ENCODE measurements at places on chromosomes 4 and X. TPM values are rescaled to one million over a fixed set of nuclear protein-coding genes. Genes with fewer than 3 reads are reported as not detected.

The TKTL2 gene
- total RNA-seq = not detected

The ATP5ME gene
- 307 TPM for total RNA-seq

The MID1IP1 gene
- total RNA-seq = 157 TPM

The TKTL1 gene
- not detected for total RNA-seq

The CENPVL3 gene
- 0.05 TPM for total RNA-seq

The GAB1 gene
- total RNA-seq = 3.6 TPM

The MAGEA1 gene
- 64.2 TPM for total RNA-seq

The CLDN34 gene
- not detected for total RNA-seq

The COX7B2 gene
- total RNA-seq = not detected

The GUCY1B1 gene
- 1.1 TPM for total RNA-seq

The TECRL gene
- total RNA-seq = not detected

The FHIP1A gene
- 0.12 TPM for total RNA-seq

Measured in NCI-H460 (cell line).